ENCODE measurements at places on chromosomes 5 and 9.
A peak's percentile ranks its signal among the peaks of the same experiment; 100 is the strongest.

DNA sequence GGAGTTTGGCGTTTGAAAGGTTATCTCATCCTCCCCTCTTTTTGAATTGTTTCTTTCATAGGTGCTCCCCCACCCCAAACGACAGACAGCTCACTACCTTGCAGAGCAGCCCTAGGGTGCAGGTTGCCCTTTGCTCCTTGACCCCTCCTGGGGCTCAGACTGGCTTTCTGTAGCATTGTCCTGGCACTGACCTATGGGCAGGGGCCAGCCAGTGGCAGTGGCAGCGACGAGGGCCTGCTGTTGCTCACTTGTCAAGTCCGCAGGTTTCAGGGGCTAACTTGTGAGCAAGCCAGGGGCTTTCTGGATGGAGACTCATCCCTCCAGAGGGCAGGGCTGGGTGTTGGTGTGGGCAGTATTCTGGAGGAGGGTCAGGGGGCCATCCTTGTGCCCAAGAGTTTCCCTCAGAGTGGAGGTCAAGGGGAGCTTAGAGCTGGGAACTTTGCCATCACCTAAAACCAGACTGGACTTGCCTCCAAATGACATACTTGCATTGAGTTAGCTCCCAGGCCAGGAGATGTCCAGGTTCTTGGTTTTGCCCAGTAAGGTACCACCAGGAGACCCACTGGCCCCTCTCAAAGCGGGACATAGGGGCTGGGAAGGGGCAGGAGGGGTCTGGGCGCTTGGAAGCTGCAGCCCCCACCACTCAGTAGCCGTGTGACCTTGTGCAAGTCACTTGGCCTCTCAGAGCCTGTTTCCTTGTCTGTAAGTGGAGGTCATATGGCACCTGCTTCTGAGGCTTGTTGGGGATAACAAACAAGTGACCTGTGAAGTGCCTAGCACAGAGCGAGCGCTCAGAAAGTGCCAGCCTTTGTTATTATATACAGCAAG is 53.5 kb upstream of the CDKN2AIPNL start:
- DNase-seq, result no peak

DNA sequence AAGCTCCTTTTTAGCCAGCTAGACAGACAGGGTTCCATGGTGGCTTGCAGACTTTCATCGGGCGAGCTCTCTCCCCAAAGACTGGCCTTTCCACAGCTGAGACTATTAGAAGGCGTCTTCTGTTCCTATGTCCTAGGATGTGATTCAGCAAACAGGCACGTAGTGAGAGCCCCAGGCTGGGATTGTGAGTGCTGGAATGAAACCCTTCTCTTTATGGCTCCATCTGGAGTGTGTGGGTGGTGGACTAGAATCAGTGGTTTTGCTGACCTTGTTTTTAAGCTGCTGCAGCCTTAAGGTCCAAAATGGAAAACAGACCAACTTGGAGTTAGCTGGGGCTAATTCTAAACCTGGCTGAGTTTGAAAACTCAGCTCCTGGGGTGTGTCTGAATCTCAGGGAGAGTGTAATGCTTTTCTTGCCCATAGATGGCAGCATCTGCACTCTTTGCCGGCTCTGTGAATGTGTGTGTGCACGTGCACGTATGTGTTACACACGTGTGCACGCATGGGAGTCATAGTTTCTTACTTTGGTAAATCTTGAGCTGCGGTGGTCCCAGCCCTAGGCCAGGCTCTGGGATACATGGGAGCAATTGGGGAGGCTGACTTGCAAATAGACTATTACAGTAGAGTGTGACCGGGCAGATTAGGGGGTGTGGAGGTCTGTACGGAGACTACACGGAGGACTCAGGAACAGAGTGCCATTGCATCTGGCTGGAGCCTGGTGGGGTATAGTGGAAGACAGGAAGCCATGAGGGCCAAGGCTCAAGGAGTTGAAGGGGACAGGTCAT is 10.7 kb downstream of the GSN start:
- no peak for DNase-seq

GRCh38 chr9:127438394-127438793 is 12.8 kb downstream of the RPL12 start:
- no peak for DNase-seq

GRCh38 chr9:90802386-90802985 is 867 bp downstream of the SYK start:
- no peak for DNase-seq

GRCh38 chr5:2038321-2039179 is 155.8 kb upstream of the IRX4 start:
- DNase-seq, result peak; percentile 9

- DNase-seq, result no peak
Measured at GRCh38 chr5:140571105-140571504, 6.5 kb downstream of the SLC35A4 start.

DNA sequence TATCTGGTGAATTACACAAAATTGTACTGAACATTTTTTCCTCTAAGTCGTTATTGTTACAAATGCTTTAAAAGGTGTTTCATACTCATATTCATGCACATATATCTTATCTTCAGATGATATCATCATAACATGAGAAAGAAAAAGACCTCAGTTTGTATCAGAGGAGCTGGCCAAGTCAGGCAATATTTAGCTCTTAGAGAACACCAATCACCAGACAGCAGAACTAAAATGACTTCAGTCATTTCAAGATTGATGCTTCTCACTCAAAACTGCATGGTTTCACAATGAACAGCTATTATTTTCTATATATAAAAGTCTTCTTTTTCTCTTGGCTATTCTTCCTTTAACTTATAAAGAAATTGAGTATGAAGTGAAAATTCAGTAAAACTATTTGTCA is 44.6 kb downstream of the TSSK1B start:
- DNase-seq, result no peak

DNA sequence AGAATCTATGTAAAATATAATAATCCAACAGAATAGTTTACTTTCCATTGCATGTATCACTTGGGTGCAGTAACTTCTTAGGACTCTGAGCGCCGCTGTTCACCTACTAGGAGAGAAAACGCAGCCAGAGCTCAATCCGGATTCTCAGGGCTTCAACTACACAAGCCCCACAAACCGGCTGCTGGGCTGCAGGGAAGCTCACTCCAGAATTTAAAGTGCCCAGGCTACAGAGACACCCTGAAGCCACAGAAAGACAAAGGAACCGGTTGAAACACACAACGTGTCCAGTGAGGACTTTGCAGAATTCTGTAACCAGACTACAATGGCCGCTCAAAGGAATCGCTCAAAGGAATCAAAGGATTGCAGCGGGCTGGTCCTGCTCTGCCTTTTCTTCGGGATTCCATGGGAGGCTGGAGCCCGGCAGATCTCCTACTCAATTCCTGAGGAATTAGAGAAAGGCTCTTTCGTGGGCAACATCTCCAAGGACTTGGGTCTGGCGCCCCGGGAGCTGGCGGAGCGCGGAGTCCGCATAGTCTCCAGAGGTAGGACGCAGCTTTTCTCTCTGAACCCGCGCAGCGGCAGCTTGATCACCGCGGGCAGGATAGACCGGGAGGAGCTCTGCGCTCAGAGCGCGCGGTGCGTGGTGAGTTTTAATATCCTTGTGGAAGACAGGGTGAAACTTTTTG is at the start of gene PCDHGA10:
TSS of gene PCDHGA10 (plus strand) at position 134 of the 686 bp plus-strand sequence. CDS start at position 323, 189 bp downstream.
- DNase-seq, result no peak

GRCh38 chr9:68780380-68780712 is 75.3 kb downstream of the PIP5K1B start:
- DNase-seq, result no peak

DNA sequence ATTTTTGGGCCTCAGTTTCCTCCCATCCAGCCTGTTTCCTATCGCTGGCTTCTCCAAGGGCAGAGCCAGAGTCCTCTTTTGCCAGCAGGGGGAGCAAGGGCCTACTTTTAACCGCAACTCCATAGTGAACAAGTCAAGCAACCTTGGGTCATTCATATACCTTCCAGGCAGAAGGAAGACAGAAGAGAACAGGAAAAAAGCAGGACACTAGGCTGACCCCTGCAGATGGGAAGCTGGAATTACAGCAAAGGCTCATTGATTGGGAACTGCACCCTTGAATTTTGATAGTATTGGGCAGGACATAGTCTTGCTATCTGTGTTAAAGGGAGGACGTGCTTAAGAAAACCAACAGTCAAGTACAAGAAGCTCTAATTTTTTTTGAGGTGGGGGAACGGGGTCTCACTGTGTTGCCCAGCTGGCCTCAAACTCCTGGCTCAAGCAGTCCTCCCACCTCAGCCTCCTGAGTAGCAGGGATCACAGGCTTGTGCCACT is 30.1 kb downstream of the QRFP start:
- DNase-seq, result no peak

GRCh38 chr5:159257629-159258283 is 5.3 kb upstream of the UBLCP1 start:
- no peak for DNase-seq

DNA sequence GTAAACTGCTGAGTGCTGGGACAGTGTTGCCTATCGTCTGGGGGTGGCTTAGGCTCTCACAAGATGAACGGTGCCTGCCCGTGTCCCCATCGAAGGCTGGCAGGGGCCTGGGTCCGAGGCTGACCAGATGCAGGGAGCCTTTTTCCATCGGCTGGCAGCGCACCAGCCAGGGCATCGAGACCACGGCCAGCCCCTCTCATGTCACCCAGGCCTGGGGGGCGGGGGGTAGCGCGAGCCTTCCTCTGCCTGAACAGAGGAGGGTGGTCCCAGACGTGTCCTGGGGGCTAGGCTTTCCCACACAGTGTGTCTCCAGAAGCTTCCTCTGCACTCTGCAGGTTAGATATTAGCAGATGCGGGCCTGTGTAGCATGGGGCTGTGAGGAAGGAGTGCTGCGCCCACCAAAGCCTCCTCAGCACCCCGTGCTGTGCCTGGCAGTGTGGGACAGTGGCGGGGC is 17.3 kb downstream of the FGD3 start:
- DNase-seq, result no peak

GRCh38 chr9:136901516-136902258 is 15.4 kb downstream of the TRAF2 start:
- DNase-seq, result peak; percentile 68

DNA sequence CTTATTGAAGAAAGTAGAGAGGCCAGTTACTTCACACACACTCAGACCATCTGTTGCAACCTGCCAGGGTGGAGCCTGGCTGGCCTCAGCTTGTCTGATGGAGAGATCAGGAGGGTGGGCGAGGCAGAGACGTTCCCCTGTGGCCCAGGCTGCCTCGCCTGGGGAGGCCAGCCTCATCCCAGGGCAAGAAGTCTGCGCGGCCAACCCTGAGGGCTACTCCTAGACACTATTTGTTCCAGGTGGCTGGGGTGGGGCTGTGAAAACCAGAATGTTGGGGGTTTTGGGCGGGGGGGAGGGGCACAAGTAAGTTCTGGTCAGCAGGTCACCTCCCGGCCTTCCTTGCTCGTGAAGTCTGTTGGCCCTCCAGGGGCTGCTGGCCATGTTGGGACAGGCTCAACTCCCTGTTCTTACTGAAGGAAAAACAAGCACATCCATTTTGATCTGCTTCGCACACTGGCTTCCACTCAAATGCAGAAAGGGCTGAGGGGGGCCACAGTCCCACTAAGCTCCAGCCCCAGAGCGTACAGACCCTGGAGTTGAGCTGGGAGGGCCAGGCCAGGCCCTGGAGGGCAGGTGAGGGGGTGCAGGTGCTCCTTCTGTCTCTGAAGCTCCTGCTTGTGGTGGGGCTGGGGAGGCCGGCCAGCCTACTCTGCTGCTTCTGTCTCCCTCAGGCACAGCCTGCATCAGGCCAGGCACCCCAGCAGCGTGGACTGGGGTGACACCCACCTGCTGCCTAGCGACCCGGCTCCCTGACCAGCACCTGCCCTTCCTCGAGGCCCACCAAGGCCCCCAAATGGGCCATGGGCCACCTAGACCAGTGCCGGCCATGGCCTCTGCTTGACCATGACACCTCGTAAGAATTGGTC is 46.6 kb downstream of the SECISBP2 start:
- DNase-seq, result no peak

DNA sequence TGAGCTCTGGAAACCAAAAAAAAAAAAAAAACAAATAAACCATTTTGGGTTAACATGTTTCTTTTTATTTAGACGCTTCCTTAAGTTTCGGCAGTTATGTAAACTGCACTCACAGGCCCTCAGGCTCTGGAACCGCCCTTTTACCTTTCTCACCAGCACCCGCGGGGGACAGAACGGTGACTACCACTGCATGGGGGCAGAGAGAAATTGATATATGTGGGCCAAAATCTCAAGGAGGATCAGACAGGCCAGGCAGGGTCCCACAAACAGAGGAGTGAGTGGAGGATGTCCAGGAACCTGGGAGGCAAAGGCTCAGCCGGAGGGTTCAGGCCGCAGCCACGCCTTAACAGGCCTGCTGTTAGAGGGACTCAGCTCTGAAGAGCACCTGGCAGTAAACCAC is 54.4 kb downstream of the IRX2 start:
- DNase-seq, result no peak

GRCh38 chr5:137921931-137922330 is 32.7 kb downstream of the PKD2L2 start:
- DNase-seq, result no peak

DNA sequence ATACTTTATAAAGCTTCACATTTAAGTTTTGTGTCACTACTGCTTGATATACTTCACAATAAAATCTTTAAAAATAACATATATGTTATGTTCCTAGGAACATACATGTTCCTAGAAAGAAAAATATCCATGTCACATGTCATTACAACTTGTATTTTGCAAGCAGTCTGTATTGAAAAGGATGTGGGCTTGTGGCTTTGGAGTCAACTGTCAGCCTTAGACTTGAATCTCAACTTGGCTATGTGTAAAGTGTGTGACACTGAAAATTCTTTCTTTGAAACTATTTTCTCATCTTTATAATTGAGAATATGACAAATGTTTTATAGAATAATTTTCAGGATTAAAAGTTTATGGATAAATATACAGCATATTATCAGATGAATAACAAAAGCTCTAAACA is 273.1 kb downstream of the KIAA0825 start:
- DNase-seq, result no peak

GRCh38 chr9:37348917-37349316 is 73.6 kb upstream of the GRHPR start:
- DNase-seq, result no peak

DNA sequence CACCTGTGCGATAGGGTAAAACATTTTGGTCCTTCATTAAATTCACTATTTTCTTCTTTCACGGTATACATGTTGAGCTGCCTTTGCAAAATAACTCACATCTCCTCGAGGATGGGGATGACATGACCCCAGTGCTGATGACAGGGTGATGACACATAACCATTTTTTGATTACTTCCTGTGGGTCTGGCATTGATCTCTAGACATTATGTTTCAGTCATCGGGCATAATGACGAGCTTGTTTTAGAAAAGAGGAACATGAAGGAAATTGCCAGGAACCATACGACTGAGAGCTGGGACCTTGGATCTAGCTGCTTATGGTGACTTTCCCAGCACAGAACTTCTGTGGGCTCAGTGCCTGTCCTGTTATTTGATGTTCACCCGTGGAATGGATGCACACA is 25.2 kb downstream of the COL5A1 start:
- no peak for DNase-seq

- DNase-seq, result peak; percentile 37
Measured at GRCh38 chr9:74773886-74774479, 113.7 kb downstream of the TRPM6 start.

- no peak for DNase-seq
Measured at GRCh38 chr5:20335978-20336377, 348.0 kb upstream of the CDH18 start.
